Spinal cord (tissue), 10 donors: ENCODE measurements at places on chromosomes 4 and X. TPM values are rescaled to one million over a fixed set of nuclear protein-coding genes. Genes with fewer than 3 reads are reported as not detected.

MAGEB1 gene
- total RNA-seq: not detected

EVC2 gene
- 2.6 TPM for total RNA-seq

STATH gene
- total RNA-seq: not detected

FHIP1A gene
- total RNA-seq: 5.3 TPM

HEPH gene
- 44.4 TPM for total RNA-seq

KLHL34 gene
- 0.20 TPM for total RNA-seq

TMPRSS11D gene
- not detected for total RNA-seq

TBC1D9 gene
- total RNA-seq: 98.1 TPM

LINC00632 gene
- 203 TPM for total RNA-seq

AGA gene
- total RNA-seq: 20.3 TPM

FAM241A gene
- 1.7 TPM for total RNA-seq

BEX5 gene
- 33.2 TPM for total RNA-seq

TKTL1 gene
- total RNA-seq: 14.1 TPM

DHRSX gene
- 26.8 TPM for total RNA-seq

SMIM31 gene
- not detected for total RNA-seq

APLN gene
- 5.3 TPM for total RNA-seq

VCX2 gene
- not detected for total RNA-seq

PCSK1N gene
- total RNA-seq: 61.4 TPM

CTAG2 gene
- not detected for total RNA-seq

FRMD7 gene
- 2.4 TPM for total RNA-seq

EFHC2 gene
- total RNA-seq: 3.7 TPM

GABRB1 gene
- 11.7 TPM for total RNA-seq

ALG13 gene
- 45.2 TPM for total RNA-seq

ZXDA gene
- 8.9 TPM for total RNA-seq

GAGE1 gene
- total RNA-seq: not detected

UPF3B gene
- 3.9 TPM for total RNA-seq

WFS1 gene
- total RNA-seq: 23.3 TPM

ADH4 gene
- total RNA-seq: not detected

TMPRSS11A gene
- total RNA-seq: not detected

ATP8A1 gene
- total RNA-seq: 247 TPM

XAGE1A gene
- not detected for total RNA-seq

ARMCX6 gene
- 74.4 TPM for total RNA-seq

LPAR4 gene
- total RNA-seq: 12.1 TPM

NOX1 gene
- total RNA-seq: not detected

MTHFD2L gene
- total RNA-seq: 48.1 TPM

EOLA1 gene
- 22.4 TPM for total RNA-seq

PCDH7 gene
- total RNA-seq: 67.6 TPM

IL2RG gene
- total RNA-seq: 4.5 TPM

UCHL1 gene
- total RNA-seq: 896 TPM

TSPAN6 gene
- 53.7 TPM for total RNA-seq

VCX gene
- not detected for total RNA-seq

TMEM144 gene
- total RNA-seq: 5.8 TPM

HMGN5 gene
- 6.0 TPM for total RNA-seq
